H4 (cell line): ENCODE measurements at places on chromosomes 3 and 15. TPM values are rescaled to one million over a fixed set of nuclear protein-coding genes. Genes with fewer than 3 reads are reported as not detected.

The SLC24A5 gene
- not detected in 2 replicates for total RNA-seq

The P4HTM gene
- 12.8 and 22.0 TPM in 2 replicates for total RNA-seq

The GPR149 gene
- total RNA-seq: not detected in 2 replicates

The NPAP1 gene
- not detected in 2 replicates for total RNA-seq

The HES1 gene
- total RNA-seq: 19.3 and 22.5 TPM in 2 replicates

The MAP3K13 gene
- 34.3 and 47.7 TPM in 2 replicates for total RNA-seq

The CCDC54 gene
- total RNA-seq: not detected in 2 replicates

The GJD2 gene
- total RNA-seq: not detected in 2 replicates

The TBL1XR1 gene
- total RNA-seq: 102 and 118 TPM in 2 replicates

The CASR gene
- not detected in 2 replicates for total RNA-seq

The C15orf61 gene
- 2.4 and 2.5 TPM in 2 replicates for total RNA-seq

The AHSG gene
- total RNA-seq: not detected in 2 replicates

The CFAP100 gene
- total RNA-seq: not detected in 2 replicates

The KBTBD12 gene
- total RNA-seq: not detected in 2 replicates

The KLHL18 gene
- 11.7 and 17.5 TPM in 2 replicates for total RNA-seq

The TNNC1 gene
- 1.3 TPM in 1 of 2 replicates, not detected in the other for total RNA-seq

The ARGFX gene
- total RNA-seq: not detected in 2 replicates

The SERINC4 gene
- not detected in 2 replicates for total RNA-seq

The C3orf62 gene
- total RNA-seq: 0.16 and 0.97 TPM in 2 replicates

The CLDN1 gene
- total RNA-seq: 0.12 and 0.14 TPM in 2 replicates

The CYP8B1 gene
- total RNA-seq: not detected in 2 replicates

The NUP210 gene
- 3.1 and 3.7 TPM in 2 replicates for total RNA-seq

The ARRDC4 gene
- total RNA-seq: 6.3 and 6.9 TPM in 2 replicates

The CADM2 gene
- total RNA-seq: 2.8 TPM in 1 of 2 replicates, not detected in the other

The NEO1 gene
- 40.2 and 47.7 TPM in 2 replicates for total RNA-seq

The CACNA2D2 gene
- total RNA-seq: 0.04 TPM in 1 of 2 replicates, not detected in the other

The NCKIPSD gene
- 8.8 and 21.1 TPM in 2 replicates for total RNA-seq

The CLEC3B gene
- total RNA-seq: 0.37 and 1.3 TPM in 2 replicates

The C3orf18 gene
- total RNA-seq: 0.41 and 0.68 TPM in 2 replicates

The GOLGA8S gene
- total RNA-seq: not detected in 2 replicates

The STRIT1 gene
- total RNA-seq: not detected in 2 replicates

The ARHGEF26 gene
- total RNA-seq: 6.6 and 7.1 TPM in 2 replicates

The DIPK2A gene
- total RNA-seq: 27.4 and 42.1 TPM in 2 replicates

The ITPKA gene
- 1.1 and 4.1 TPM in 2 replicates for total RNA-seq

The ZMYND10 gene
- total RNA-seq: 0.08 TPM in 1 of 2 replicates, not detected in the other

The PLCL2 gene
- total RNA-seq: 5.8 and 5.9 TPM in 2 replicates

The UBAP1L gene
- total RNA-seq: 0.06 TPM in 1 of 2 replicates, not detected in the other

The LDHAL6B gene
- total RNA-seq: not detected in 2 replicates

The PLSCR5 gene
- total RNA-seq: not detected in 2 replicates

The SPG11 gene
- total RNA-seq: 21.6 and 30.1 TPM in 2 replicates

The ADGRG7 gene
- not detected in 2 replicates for total RNA-seq

The PPP1R2 gene
- 41.1 and 51.2 TPM in 2 replicates for total RNA-seq

The PLEKHO2 gene
- total RNA-seq: 5.5 and 7.6 TPM in 2 replicates

The TTLL13 gene
- total RNA-seq: 0.06 TPM in 1 of 2 replicates, not detected in the other

The CNTN4 gene
- total RNA-seq: 2.3 and 3.3 TPM in 2 replicates

The PIK3CB gene
- total RNA-seq: 5.3 and 6.1 TPM in 2 replicates

The BUB1B gene
- 55.5 and 56.2 TPM in 2 replicates for total RNA-seq

The GABRR3 gene
- not detected in 2 replicates for total RNA-seq

The GCHFR gene
- 43.2 and 49.0 TPM in 2 replicates for total RNA-seq

The SLCO2A1 gene
- total RNA-seq: 0.02 and 0.06 TPM in 2 replicates

The GNAT1 gene
- total RNA-seq: not detected in 2 replicates

The CRABP1 gene
- total RNA-seq: not detected in 2 replicates
